ENCODE measurements at places on chromosomes 13 and 19.

GRCh38 chr13:42876887-42877545 is 95.6 kb downstream of the FAM216B start:
- no peak for DNase-seq

- no peak for DNase-seq
These were observed 4.7 kb upstream of the ZNF606 start for GRCh38 chr19:58007285-58007684.

DNA sequence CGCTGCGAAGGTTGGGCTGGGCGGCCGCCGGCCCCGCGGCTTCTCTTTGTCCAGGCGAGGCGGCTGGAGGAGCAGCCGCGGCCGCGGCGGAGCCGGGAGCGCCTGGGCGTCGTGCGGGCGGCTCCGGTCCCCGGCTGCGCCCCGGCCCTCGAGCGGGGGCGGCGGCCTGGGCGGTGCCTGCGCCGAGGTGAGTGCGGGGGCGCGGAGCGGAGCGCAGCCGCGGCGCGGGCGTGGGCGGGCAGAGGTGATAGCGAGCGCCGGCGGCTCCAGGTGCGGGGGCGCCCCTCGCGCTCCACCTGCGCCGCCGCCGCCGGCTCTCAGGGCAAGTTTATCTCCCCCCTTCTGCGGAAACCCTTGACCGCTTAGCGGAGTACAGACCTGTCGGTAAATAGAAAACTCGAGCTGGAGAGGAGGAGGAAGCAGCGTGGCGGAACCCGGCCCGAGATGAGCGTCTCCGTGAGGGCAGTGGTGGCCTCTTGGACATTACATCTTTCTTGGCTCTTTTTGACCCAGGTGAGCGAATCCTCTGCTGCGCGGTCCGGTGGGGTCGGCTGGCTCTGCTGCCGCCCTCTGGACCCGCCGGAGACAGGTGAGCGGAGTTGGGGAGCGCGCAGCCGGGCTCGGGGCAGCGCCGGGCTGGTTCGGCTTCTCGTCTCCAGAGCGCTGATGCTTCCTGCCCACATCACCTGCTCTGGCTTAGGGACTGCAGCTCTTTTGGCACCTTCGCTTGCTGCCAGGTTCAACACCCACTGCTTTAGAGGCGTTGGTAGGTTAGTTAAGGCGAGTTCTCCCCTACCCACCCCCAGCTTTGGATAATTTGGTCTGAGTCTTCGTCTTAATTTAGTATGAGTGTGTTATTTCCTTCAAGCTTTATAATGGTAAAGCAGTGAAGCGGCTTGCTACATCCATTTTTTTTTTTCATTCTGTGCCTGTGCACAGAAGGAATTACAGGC is at the start of gene MTUS2:
Gene MTUS2 (plus strand): TSS at position 241 of the 953 bp plus-strand sequence.
- no peak for DNase-seq

GRCh38 chr13:49643035-49643646 is 14.8 kb downstream of the ARL11 start:
- no peak for DNase-seq

DNA sequence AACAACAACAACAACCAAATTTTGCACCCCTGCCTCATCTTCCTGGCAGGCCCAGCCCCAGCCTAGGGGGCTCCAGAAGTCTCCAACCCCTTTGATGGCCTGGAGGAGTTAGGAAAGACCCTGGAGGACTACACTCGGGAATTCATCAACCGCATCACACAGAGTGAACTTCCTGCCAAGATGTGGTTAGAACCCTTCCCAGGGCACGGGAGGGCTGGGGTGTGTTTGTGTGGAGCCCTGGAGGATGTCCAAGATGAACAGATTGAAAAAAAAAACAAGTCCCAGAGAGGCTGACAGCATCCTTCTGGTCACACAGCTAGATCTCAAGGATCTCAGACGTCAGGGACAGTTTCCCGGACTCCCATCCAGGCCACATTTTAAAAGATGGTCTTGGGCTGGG is 13.3 kb downstream of the APOC1 start:
- no peak for DNase-seq

GRCh38 chr19:40231544-40232424 is 5.3 kb upstream of the CCNP start:
- no peak for DNase-seq

GRCh38 chr19:55578761-55579747 is 1.6 kb downstream of the ZNF579 start:
- DNase-seq: no peak

- DNase-seq: no peak
These were observed 5.3 kb downstream of the SBNO2 start for GRCh38 chr19:1168572-1169410.

- DNase-seq: no peak
These were observed 87.6 kb upstream of the STK24 start for GRCh38 chr13:98664510-98664909.

DNA sequence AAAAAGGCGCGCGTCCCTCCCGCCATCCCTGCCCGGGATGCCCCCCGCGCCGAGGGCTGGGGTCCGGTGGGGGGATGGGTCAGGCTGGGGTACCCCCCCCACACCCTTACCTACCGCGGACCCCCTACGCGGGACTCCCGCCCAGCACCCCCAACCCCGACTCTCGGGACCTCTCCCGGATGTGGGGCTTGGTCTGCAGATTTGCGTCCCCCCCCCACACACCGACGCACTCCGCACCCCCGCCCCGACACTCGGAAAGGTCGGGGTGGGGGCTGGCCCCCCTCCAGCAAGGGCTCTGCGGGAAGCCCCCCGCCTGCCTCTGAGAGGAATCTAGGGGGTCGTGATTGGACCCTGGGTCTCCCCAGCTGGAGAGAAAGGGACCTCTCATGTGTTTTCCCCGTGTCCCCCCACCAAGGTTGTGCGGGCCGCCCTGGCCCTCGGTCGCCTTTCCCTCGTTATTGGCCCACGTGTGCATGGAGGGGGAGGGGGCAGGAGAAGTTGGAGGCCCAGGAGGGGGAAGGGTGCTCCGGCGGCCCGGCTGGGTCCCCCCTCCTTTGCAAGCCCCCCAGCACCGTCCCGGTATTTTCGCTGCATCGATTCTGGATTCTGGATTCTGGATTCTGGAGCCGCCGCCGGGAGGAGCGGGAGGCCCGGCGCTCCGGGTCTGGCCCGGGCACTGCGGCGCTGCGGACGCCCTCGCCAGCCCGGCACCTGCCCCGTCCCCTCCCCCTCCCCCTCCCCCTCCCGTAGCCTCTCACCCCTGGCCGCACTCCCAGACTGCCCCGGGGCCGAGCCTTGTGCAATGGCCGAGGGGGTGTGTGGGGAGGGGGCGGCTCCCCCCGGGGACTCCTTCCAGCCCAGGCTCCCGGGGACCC is 607 bp downstream of the NFIC start:
- no peak for DNase-seq

DNA sequence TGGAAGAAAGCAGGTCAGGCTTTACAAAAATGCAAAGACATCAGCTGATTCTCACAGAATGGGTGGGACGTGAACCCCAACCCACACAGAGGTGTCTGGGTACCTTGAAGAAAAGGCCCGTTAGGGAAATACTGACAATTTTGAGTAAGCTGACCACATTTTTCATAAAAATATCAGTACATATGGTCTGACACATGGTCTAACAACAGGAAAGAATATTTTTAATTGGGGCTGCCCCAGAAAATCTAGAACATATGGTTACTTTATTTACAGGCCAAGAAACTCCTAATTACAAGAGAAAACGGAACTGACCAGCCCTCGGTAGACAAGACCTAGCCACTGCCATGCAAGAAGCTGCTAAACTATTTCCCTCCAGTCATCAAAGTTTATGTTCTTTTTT is 48.7 kb upstream of the ITM2B start:
- no peak for DNase-seq

- no peak for DNase-seq
These were observed 4.9 kb downstream of the ACP4 start for GRCh38 chr19:50794876-50795663.

DNA sequence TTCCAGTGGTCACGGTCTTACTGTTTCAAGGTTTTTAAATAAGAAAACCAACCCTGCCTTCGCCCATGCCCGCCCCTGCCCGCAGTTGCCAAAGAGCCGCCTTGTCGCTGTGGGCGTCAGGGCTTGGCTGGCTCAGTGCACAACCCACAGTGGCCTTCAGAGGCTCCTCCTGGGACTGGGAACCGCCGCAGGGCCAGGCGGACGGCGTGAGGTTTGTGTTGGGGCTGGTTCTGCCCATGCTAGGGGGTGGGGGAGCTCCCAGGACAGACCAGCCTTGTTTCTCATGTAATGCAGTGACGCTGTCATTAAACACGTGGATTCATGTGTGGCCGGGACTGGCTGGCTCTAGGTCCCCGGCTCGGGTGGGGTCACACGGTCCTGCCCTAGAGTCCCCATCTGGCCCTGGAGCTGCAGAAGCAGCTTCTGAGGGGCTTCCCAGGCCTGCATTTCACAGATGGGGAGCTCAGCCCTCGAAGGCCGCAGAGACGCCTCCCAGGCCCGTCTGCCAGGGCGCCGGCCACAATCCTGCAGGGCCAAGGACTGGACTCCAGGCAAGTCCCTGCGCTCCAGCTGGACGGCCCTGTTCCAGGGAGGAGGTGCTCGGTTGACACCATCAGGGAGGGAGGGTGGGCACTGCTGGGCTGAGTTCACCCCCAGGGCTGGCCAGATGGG is 2.4 kb upstream of the TEKTIP1 start:
- DNase-seq: no peak

DNA sequence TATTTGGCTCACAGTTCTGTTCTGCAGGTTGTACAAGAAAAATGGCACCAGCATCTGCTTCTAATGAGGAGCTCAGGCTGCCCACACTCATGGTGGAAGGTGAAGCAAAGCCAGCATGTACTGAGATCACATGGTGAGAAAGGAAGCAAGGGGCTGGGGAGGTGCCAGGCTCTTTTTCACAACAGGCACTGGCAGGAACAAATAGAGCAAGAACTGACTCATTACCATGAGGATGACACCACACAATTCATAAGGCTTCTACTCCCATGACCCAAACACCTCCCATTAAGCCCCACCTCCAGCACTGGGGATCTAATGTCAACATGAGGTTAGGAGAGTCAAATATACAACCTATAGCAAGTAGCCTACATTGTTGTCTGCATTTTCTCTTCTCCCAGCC is 522.6 kb downstream of the RFC3 start:
- no peak for DNase-seq

Measured in right renal pelvis (tissue), 4 donors.